ENCODE measurements at places on chromosomes 12 and 14.

DNA sequence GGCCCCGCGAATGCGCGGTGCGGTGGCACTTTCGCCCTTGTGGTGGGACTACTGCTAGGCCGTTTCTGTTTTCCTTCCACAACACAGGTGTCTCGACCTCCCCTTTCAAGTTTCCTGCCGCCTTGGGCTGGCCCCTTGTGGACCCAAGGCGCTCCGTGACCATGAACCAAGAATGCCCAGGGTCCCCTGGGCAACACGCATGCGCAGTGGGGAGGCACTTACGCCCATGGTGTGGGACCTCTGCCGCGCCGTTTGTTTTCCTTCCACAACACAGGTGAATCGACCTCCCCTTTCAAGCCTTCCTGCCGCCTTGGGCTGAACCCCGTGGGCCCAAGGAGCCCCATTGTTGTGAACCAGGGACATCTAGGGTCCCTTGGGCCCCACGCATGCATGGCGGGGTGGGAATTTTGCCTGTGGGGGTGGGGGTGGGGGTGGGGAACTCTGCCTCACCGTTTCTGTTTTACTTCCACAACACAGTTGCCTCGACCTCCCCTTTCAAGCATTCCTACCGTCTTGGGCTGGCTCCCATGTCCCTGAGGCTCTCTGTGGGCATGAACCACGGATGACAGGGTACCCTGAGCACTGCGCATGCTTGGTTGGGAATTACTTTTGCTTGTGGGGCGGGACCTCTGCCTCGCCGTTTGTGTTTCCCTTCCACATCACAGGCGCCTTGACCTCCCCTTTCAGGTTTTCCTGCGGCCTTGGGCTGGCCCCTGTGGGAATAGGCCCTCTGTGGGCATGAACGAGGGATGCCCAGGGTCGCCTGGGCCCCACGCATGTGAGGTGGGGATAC is 355.1 kb downstream of the ALG10 start:
- no peak for DNase-seq

DNA sequence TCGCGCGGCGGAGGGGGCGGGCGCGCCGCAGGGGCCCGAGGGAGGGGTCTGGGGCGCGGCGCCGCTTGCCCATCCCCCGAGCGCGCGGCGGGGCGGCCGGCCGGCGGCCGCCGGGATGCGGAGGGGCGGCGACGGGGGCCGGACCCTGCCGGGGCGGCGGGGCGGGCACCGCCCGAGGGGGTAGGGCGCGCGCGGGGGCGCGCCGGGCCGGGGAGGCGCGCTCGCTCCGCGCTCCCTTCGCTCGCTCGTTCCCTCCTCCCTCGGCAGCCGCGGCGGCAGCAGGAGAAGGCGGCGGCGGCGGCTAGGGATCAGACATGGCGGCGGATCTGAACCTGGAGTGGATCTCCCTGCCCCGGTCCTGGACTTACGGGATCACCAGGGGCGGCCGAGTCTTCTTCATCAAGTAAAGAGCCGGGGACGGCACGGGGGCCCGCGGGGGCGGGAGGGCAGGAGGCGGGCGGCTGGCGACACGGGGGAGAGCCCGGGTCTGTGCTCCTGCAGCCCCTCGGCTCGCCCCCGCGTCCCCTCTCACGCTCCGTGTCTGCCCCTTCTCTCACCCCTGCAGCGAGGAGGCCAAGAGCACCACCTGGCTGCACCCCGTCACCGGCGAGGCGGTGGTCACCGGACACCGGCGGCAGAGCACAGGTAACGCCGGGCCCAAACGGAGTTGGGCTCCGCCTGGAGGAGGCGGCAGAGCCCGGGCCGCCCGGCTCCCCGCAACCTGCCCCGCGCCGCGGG is at the start of gene PLEKHA5:
Gene PLEKHA5 (plus strand): TSS at position 248 of the 738 bp plus-strand sequence. CDS start 67 bp downstream, at position 315.
- DNase-seq = peak; percentile 21

GRCh38 chr14:81385886-81386285 is 14.2 kb downstream of the STON2 start:
- DNase-seq = no peak

- DNase-seq = no peak
These were observed 159.1 kb downstream of the C12orf50 start for GRCh38 chr12:87870061-87870460.

DNA sequence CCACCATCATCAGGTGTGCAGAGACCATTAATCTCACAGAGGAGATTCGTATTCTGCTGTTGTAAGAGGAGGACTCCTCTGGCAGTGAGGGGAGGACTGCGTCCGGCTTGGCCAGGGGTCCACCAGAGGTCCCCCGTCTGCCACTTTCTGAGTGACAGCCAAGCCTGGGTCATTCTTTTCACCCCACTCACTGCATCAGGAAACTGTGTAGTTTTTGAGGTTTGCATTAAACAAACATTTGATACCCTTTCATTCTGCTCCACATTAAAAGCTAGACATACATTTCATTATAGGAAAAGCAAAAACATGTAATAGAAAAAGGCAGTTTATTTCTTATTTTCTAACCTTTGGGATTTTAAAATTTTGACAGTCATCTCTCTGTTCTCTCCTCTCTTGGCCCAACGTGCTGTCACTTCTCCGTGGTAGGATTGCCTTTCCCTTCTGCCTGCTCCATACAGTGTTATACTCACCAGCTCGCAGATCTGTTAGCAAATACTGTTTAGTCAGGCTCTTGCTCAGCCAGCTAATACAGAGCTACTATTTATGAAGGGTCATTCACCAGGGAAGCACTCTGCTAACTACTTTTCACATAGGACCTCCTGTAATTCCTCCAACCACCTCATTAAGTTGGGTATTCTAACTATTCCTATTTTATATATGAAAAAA is 99.3 kb downstream of the PELI2 start:
- DNase-seq = no peak
